ENCODE measurements at places on chromosomes 1 and 21. TPM values are rescaled to one million over a fixed set of nuclear protein-coding genes. Genes with fewer than 3 reads are reported as not detected.

DNA sequence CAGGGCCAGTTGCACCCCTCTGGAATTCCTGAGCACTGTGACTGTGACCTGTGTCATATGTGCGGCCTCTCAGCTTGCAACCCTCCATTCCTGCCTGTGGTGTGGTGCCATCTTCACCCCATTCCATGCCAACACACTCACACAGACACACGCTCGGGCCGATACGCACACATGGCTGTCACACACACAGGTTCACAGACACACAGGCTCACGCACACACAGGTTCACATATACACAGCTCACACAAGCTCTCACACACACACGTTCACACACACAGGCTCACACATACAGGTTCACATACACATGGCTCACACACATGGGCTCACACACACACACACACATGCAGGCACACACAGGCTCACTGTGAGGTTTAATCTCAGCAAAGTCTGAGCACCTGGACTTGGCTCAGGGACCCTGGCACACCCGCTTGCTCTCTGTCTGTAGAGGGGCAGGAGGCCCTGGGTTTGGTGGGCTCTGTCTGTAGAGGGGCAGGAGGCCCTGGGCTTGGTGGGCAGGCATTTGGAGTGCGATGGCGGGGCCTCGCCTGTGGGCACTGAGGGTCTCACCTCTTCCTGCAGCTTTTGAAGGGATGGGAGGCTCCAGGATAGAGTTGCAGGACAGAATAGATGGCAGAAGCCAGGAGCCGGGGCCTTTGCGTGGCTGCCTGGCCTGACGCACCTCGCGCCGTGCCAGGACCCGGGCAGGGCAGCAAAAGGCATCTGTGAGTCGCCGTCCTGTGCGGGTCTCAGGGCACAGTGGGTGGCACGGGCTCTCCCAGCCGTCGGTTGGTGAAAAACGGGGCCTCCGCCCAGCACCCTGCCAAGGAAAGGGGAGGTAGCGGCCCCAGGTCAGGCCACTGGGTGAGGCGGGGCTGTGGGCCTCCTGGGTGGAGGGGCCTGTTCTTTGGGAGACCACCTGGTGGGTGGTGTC, 17.1 kb downstream of the COL18A1 start:
- peak; percentile 60 for DNase-seq

DNA sequence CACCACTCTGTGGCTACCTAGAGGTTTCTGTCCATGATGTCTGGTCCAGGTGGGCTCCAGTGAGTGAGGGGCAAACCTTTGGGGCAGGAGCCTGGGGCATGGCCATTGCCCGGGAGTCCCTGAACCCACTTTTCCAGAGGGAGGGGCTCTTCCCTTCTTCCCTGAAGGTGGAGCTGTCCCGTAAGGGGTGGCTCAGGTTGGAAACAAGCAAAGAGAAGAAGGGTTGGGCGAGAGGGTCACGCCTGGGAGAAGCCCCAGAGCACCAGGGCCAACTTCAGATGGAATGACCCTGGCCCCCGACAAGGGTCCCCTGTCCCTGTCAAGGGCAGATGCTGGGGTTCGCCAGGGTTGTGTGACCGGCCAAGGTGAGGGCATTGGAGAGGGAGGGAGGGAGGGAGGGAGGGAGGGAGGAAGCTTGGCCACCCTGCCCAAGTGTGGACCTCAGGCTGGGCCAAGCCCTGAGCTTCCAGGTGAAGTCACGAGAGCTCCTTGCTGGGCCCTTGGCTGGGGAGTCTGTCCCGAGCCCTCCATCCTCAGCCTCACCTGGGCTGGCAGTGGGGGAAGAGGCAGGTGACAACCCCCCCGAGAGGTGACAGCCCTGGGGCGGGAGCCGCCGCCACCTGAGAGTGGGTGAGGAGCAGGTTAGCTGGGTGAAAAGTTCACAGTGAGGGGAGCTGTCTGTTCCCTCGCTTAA, 69.6 kb downstream of the DHRS3 start:
- DNase-seq: peak; percentile 50

DNA sequence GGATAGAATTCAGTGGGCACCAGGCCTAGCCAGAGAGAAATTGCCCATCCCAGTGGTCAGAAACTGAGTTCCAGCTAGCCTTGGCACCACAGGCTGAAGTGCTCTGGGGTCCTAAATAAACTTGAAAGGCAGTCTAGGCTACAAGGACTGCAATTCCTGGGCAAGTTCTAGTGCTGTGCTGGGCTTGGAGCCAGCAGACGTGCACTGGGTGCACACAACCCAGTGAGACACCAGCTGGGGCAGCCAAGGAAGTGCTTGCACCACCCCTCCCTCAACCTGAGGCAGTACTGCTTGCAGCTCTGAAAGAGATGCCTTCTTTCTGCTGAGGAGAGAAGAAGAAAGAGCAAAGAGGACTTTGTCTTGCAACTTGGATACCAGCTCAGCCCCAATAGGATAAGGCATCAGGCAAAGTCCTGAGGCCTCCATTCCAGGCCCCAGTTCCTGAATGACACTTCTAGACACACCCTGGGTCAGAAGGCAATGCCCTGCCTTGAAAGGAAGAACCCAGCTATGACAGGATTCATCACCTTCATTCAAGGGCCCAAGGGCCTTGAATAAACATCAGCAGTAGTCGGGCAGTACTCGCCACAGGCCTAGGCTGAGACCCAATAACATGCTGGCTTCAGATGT, 55.1 kb downstream of the OVGP1 start:
- no peak for DNase-seq

- DNase-seq: no peak
These were observed 132.2 kb downstream of the ITSN1 start for GRCh38 chr21:33774551-33774950.

GRCh38 chr1:203612932-203613682, 13.5 kb upstream of the ATP2B4 start:
- DNase-seq: no peak

GRCh38 chr21:38804789-38805327, 871 bp upstream of the ETS2 start:
- DNase-seq: peak; percentile 92

GRCh38 chr1:202837746-202838262, 27.1 kb downstream of the PCAT6 start:
- DNase-seq: no peak

GRCh38 chr1:26702680-26703038, 6.8 kb downstream of the ARID1A start:
- no peak for DNase-seq

- no peak for DNase-seq
These were observed 16.6 kb downstream of the LDLRAP1 start for GRCh38 chr1:25560001-25560400.

DNA sequence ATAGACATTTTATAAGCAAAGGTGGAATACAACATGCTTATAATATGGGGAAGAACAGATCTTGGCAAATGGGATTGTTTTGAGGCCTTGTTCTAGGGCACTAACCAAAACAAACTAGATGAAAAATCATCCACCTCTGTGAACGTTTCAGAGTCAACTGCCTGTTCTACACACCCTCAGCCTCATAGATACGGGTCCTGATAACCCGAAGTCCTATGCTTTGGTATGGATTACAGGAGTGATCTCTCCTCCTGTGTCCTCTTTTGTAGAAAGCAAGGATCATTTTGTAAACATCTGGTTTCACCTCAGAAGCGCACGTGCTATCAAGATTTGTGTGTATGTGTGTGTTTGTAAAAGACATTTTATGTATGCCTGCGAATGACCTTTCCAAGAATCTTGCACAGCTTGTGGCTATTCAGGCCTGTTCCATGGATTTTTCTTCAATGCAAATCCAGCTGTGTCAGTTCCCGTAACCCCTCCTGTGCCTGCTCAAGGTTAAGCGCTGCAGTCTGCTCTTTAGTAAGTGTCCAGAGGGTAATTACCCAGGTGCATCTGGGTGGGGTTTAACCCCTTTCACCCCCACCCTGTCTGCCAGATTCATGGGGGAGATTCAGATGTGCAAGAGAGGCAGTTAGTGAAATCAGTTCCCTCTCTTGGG, 132.4 kb downstream of the ROR1 start:
- DNase-seq: no peak

- no peak for DNase-seq
These were observed 134.0 kb upstream of the IRF2BP2 start for GRCh38 chr1:234743791-234744611.

DNA sequence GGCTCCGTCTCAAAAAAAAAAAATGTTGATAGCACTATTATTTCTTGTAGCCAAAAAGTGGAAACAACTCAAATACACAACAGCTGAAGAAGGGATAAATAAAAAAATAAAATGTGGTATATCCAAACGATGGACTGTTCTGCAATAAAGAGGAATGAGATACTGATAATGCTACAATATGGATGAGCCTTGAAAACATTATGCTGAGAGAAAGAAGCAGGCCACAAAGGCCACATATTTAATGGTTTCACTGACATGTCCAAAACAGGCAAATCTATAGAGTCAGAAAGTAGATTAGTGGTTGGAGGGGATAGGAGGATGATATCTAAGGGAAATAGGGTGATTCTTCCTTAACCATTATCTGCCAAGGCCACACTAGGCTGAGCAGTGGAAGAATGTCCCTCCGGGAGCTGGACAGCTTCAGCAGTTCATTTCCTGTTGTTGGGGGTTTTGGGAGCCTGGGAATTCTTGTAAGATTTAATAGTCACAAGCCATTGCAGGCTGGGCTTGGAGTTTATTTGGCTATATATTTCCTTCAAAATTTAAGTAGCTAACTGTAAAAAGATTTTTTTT, 53.5 kb downstream of the ST3GAL3 start:
- DNase-seq: no peak

DNA sequence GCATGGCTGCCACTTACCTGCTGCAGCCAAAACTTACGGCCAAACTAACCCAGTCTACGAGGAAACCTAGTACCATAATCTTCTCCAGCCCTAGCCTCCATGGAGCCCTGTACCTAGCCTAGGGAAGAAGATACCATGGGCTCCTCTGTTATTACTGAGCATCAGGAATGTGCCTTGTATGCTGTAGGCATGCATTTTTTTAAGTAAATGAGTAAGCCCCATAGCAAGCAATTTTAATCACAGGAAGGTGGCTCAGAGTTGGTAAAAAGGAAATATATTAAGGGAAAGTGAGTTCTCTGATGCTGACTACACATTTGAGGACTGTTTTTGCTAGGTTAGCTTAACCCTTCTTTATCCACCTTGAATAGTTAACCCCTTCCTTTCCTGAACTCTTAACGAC, 21.2 kb downstream of the NFASC start:
- no peak for DNase-seq

DNA sequence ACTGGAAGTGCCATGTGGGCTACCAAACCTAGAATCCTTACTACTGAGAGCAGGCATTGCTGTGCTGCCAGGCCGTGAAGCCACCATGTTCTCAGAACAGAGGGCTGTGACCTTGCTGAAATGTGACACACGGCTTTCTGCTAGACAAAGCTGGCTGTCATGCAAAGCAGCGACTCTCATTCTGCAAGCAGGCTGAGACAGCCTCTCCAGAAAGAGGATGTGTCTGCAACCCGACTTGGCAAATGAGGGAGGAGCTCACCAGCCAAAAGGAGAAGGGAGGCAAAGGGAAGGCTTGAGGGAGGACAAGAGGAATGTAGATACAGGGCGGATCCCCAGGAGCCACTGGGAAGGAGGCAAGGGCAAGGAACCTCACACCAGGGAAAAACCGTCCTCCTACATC, 85.7 kb upstream of the KRTAP19-8 start:
- DNase-seq: no peak

GRCh38 chr1:38153066-38153777, 106.6 kb upstream of the POU3F1 start:
- no peak for DNase-seq

GRCh38 chr1:206453111-206453510, 17.2 kb upstream of the IKBKE start:
- DNase-seq: no peak

DNA sequence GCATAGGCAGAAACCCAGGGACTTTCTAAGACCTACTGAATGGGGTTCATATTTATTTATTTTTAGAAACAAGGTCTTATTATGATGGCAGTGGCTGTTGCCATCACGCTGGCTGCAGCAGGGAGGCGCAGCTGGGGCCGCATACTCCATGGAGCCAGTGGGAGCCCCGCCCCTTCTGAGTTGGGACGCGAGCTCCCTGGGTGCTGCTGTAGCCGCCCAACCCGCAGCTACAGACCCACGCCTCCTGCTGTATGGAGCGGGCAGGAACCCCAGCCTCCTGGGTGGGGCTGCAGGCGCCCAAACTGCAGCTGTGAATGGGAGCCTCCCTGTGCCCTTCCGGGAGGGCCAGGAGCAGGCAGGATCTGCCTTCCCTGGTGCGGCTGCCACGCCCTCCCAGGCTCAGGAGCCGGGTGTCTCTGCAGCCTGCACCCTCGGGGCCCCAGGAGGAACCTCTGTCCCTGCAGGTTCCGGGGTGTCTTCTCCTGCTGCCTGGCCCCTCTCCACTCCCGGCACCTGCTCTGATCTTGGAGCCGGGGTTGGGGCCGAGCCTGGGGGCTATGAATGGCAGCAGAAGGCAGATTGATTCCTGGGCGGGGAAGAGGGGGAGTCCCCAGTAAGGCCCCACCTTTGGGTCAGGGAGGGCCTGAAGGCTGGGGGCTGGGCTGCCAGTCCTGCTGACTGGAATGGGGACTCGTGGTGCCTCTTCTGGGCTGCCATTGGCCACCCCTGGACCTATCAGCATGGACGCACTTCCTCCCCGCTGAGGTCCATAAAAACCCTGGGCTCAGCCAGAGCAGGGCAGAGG, 66.5 kb upstream of the LRRN2 start:
- no peak for DNase-seq

DNA sequence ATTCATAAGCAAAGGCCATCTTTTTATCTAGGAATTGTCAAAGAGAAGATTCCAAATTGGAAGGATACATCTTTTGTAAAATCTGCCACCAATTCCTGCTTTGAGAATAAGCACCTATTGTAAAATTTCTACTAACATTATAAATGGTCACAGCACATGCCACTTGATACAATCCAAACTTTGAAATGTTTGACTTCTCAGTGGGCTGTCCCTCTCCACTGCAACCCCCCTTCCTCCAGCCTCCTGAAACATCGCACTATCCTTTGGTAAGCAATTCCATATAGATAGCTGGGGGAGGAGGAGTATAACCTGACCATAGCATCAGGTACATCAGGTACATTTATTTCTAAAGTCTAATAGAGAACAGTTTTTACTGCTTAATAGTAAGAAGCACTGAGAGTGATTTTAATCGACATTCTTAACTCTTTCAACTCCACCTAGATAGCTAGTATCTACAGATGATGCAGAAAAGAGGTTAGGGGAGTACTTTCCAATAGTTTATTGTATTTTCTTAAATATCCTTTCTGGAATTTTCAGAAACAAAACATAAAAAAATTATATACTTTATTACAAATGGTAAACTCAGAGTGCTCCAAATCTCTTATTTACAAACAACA, 2.9 kb downstream of the JUN start:
- no peak for DNase-seq

The IQCC gene
- total RNA-seq: 0.78 TPM

The TTLL7 gene
- total RNA-seq: 24.8 TPM

The TEX38 gene
- total RNA-seq: 0.24 TPM

The RGS4 gene
- 10.7 TPM for total RNA-seq

The TFF3 gene
- total RNA-seq: 4.8 TPM

Measured in cardiac septum (tissue), 1 donor.